ENCODE measurements at places on chromosomes 4 and X.

DNA sequence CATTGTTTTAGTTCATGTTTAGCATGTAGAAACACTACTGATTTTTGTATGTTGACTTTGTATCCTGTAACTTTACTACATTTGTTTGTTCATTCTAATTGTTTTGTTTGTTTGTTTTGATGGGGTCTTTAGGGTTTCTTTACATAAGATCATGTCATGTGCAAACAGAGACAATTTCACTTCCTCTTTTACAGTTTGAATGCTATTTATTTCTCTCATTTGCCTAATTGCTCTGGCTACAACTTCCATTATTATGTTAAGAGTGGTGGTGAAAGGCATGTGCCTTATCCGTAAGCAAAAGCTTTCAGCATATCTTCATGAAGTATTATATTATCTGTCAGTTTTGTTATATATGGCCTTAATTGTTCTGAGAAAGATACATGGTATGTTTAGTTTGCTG lies 571.1 kb downstream of the PCDH7 start:
- no peak for DNase-seq

- no peak for DNase-seq
Measured at GRCh38 chrX:153305972-153306371, 15.6 kb downstream of the PNMA6F start.

DNA sequence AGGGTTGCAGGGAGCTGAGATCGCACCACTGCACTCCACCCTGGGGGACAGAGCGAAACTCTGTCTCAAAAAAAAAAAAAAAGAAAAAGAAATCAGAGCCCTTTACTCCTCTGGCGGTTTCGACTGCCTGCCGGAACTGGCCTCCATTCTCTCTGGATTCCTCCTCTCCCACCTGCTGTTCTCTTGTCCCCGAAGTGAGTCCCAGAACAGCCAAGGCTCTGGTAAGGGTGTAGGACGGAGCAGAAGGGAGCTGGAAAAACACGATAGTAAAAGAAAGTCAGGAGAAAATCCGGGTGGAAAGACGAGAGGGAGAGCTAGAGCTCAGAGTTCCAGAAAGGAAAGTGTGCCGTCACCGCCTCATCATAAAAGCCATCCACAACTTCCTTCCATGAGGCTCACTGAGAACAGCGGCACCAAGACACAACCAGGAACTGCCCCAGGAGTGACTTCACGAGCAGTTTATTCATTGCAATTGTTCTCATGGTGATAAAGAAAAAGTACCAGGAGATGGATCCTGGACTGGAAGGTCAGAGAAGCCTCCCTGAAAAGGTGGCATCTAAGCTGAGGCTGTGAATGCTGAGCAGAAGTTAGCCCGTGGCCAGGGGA lies 12.3 kb downstream of the TLR3 start:
- DNase-seq: no peak

- DNase-seq: no peak
Measured at GRCh38 chr4:31169846-31170245, 449.7 kb downstream of the PCDH7 start.

DNA sequence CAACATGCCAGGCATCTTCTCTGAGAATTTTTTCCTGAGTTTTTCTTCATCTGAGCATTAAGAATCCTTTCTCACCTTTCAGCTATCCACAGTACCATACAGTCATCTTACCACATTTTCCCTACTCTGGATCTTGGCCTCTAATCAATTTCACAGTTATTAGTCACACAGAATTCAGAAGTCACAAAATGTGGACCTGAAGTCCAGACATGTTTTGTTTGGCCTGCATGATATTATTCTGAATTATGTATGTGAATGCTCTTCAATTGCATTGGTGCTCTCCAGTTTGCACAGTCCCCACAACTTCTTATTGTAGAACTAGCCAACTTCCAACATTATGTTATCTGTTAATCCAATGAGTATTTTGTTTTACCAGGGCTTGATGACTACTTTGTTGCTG lies 102.3 kb upstream of the GRIA3 start:
- no peak for DNase-seq

DNA sequence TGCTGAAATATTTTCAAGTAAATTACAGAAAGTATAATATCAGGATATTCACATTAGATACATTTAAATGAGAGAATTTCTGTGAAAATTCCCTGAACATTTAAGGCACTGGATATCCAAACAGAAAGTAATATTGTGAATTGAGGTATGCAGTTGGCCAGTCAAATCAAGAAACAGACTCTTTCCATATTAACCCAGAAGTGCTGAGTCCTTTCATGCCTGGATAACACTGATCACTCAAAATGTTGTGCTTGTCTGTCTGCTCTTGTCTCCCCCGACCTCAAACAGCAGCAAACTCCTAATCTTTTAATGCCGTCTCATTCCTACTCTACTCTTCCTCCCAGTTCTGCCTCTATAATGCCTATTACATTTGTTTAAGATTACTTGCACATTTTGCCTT lies 51.2 kb downstream of the TBC1D9 start:
- DNase-seq: no peak

DNA sequence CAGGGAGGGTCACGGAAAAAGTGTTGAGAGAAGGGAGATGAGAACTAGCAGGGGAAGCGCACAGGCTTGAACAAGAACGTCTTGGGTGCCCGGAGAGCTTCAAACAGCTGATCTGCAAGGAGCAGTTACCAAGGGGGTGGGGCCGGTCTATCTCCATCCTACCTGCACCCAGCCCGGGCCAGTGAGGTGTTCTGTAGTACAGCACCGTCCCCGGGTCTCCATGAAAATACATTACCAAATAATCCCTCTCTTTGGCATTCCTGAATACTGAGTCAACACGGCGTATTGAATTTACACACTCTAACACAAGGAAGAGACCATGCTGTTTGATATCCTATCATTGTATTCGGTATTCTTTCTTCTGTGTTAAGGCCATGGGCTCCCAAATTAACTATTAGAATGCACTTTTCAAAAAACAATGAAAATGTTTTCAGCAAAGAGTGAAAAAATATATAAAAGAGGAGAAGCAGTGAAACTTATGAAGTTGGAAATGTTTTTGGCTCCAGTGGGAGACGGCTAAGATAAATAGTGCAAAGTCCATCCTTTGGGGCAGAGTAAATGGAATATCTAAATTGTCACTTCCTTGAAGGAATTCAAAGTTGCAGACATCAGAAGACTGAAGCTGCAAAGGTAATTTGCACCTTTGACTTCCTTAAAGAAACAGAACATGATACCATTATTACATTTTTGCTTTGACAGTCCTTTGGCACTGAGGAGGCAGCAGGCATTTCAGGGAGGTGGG lies 90.3 kb downstream of the DHRSX start:
- DNase-seq: no peak

DNA sequence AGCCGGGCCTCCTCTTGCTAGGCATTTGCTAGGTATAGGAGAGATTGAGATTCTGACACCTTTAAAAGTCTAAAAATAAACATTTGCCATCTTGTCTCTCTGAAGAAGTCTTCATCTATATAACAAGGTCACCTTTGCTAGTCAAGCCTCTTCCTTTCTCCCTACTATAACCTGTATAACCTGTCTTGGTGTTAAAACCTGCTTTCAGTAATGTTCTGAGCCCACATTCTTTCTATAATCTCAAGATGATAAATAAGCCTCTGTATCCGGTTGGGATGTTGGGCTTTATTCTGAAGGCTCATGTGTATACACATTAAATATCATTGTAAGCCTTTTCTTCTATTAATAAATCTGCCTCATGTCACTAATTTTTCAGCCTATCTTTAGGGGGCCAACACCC lies 10.2 kb downstream of the ASIC5 start:
- no peak for DNase-seq

GRCh38 chr4:137967480-137968190 lies 274.5 kb downstream of the SLC7A11 start:
- DNase-seq: no peak

GRCh38 chr4:164931551-164932324 lies 45.7 kb downstream of the TRIM61 start:
- DNase-seq: no peak

DNA sequence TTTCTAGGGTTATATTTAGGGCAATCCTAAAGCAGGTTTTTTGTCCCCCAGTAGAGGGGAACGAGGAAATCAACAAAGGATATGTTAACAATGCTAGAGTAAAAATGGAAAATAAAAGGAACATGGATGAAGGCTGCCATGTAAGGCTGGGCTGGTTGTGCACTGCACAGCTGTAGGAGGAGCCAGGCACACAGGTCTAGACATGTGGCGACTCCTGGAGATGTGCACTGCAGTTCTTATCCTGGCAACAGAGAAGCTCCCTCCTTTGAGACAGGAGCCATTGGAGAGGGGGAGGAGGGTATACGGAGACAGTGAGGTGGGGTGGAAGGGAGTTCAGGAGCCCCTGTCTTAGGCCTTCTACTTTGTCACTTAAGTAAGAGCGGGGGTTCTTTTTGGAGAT lies 65.9 kb downstream of the NAT8L start:
- no peak for DNase-seq

- DNase-seq: no peak
Measured at GRCh38 chrX:123607270-123607669, 125.6 kb downstream of the THOC2 start.

DNA sequence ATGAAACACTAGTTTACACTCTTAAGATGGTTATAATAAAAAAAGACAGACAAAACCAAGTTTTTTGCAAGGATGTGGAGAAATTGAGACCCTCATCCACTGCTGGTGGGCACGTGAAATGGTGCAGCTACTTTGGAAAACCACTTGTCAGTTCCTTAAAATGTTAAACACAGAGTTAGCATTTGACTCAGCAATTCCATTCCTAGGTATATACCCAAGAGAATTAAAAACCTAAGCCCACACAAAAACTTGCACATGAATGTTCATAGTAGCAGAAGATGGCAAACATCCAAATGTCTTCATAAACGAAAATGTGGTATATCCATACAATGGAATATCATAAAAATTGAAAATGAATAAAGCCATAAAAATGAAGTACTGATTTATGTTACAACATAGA lies 75.4 kb downstream of the ZNF827 start:
- DNase-seq: no peak

DNA sequence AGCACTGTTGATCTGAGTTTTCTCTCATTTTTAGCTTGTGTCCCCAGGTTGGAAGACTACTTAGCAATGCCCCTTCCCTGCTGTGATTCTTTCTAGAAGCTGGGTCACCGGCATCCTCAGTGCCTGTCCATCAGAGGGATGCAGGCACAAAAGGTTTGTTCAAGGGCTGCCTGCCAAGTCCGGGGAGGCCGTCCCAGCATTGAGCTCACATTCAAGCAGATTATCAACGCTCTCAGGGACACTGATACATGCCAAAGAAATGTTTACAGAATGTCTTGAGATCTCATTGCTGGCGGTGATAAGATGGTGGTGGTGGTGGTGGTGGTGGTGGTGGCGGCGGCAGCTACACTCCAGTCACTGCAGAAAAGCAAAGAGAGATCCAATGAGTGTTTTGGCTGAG lies 79.6 kb upstream of the VCX3A start:
- no peak for DNase-seq

DNA sequence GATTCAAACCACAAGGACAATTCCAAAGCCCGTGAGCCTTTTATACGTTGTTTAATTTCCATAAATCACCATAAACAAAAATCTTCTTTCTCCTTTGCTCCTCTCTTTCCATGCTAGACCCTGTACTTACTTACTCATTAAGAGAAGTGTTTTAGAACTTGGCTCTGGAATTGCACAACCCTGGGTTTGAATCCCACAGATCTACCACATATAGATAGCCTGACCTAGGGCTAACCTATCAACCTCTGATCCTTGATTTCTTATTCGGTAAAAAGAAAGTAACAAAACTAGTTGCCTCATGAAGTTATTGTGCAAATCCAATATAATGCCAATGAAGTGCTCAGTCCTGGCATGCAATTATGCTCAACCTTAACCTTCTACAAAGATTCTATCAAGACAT lies 68.8 kb downstream of the ZAR1 start:
- no peak for DNase-seq

DNA sequence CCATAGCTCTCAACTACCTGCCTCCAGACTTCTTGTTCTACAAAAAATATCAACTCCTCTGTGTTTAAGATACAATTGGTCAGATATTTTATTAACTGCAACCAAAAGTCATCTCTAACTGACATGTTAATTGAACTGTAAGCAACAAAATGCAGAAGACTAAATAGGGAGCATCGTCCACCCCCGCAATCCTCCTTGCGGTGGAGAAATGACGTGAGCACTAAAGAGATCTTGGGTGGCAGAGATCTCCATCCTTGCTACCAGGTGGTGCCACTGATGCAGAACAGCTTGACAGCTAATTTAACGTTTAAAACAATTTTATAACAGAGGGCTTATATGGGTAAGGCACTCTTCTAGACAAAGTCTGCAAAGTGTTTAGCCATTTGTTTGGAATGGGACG lies 164.4 kb upstream of the FTHL17 start:
- no peak for DNase-seq
